ENCODE measurements at places on chromosomes 1 and 21.

DNA sequence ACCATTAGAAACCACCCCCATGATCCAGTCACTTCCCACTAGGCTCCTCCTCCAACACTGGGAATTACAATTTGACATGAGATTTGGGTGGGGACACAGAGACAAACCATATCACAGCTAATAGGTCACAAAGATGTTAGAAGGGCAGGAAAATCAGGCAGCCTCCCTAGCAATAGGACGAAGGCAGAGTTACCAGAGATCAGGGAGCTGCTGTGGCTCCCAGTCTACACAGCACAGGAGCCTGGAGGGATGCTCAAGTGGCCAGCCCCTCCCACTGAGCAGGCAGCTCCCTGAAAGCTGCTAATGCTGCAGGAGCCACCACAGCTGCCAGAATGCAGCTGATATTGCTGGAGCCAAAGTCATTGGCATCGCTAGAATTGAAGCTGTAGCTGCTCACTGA lies 51.0 kb downstream of the CR1L start:
- no peaks in the 10 kb centered on the region for H3K36me3 ChIP-seq
- H3K4me1 ChIP-seq = no peaks in the 10 kb centered on the region
- no peaks in the 10 kb centered on the region for H3K27me3 ChIP-seq
- no peak overlapping the region for H3K27ac ChIP-seq
- H3K4me3 ChIP-seq = no peak overlapping the region

DNA sequence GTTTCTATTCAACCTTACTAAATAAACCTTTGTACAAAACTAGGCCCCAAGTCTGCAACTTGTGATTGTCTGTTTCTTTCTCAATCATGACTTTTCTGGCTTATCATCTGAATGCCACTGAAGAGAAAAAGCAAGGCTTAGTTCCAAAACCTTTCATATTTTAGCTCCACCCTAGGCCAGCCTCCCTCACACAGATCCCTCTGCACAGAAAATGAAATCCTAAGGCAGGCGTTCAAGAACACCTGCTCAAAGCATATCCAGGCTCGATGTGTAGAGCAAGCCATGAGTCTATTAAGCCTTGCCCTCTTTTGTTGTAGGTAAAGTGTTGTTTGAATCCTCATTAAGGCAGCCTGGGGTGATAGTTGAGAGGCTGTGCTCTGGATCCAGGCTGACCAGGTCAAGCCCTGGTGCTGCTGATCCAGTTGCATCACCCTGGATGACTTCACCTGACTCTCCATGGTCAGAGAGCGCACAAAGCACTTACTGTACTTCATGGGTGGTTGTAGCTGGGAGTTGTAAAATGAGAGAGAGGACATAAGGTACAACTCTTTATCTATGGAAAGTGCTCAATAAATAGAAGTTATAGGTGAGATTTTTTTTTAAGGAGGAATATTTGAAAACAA lies 39.0 kb downstream of the FYB2 start:
- H3K4me3 ChIP-seq = no peak overlapping the region
- no peaks in the 10 kb centered on the region for H3K36me3 ChIP-seq
- no peaks in the 10 kb centered on the region for H3K4me1 ChIP-seq
- DNase-seq = no peak
- H3K27ac ChIP-seq = no peak overlapping the region

- no peak for DNase-seq
- H3K4me1 ChIP-seq = peaks cover 15% of the 10 kb centered on the region
- no peak overlapping the region for H3K4me3 ChIP-seq
Observed at GRCh38 chr1:205826995-205827394, 14.0 kb upstream of the SLC41A1 start.

DNA sequence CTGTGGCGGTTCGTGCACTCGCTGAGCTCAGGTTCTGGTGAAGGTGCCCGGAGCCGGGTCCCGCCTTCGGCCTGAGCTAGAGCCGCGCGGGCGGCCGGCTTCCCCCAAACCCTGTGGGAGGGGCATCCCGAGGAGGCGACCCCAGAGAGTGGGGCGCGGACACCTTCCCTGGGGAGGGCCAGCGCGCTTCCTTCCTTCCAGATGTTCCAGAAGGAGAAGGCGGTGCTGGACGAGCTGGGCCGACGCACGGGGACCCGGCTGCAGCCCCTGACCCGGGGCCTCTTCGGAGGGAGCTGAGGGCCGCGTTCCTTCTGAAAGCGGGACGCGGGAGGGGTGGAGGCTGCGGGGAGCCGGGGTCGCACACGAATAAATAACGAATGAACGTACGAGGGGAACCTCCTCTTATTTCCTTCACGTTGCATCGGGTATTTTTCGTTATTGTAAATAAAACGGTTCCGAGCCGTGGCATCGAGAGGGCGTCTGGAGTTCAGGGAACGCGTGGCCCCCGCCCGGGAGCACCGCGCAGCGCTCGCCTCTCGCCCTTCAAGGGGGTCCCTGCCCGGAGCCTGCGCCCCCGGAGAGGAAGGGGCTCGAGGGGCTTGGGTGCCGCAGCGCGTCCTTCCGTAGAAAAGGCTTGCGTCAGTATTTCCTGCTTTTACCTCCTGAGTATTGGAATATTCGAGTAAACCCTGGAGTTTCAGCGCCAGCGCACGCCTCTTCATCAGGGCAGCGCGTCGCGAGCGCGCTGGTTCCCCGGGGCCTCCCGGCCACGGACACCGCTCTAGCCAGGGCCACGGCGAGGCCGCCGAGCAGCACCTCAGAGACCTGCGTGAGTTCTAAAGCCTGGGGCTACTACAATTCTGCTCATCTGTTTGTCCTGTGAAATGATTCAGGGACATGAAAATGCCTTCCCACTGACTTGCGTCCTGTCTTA lies 11.5 kb downstream of the YBEY start:
- peaks cover 30% of the 10 kb centered on the region for H3K36me3 ChIP-seq
- no peaks in the 10 kb centered on the region for H3K27me3 ChIP-seq
- H3K4me3 ChIP-seq = peak overlapping the region; percentile 34
- peaks cover 6% of the 10 kb centered on the region for H3K4me1 ChIP-seq
- H3K27ac ChIP-seq = no peak overlapping the region
- peak; percentile 65 for DNase-seq

- H3K4me1 ChIP-seq = no peaks in the 10 kb centered on the region
- no peak overlapping the region for H3K27ac ChIP-seq
- no peaks in the 10 kb centered on the region for H3K36me3 ChIP-seq
- no peak overlapping the region for H3K4me3 ChIP-seq
- DNase-seq = no peak
Observed at GRCh38 chr21:16367079-16367478, 637.3 kb downstream of the USP25 start.

DNA sequence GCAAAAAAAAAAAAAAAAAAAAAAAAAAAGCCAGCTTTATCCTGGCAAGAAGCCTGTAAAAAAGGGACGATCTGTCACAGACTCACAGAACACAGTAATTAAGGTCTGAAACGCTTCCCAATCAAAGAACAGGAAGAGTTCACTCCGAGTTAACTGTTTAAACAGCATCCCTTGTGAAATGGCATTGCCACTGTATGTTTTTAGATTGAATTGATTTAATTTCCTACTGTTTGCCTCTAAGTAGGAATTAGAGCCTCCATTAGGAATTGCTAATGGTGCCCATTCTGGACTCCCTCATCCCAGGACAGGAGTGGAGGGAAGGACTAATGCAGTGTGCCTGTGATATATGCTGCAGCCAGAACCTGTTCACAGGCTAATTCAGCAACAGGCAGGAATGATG lies 370.8 kb downstream of the RWDD3 start:
- no peak overlapping the region for H3K4me3 ChIP-seq
- no peaks in the 10 kb centered on the region for H3K27me3 ChIP-seq
- no peak for DNase-seq

GRCh38 chr1:88179943-88180342 lies 504.1 kb upstream of the PKN2 start:
- no peak overlapping the region for H3K27ac ChIP-seq
- H3K4me3 ChIP-seq = no peak overlapping the region
- DNase-seq = no peak
- no peaks in the 10 kb centered on the region for H3K4me1 ChIP-seq
- H3K36me3 ChIP-seq = no peaks in the 10 kb centered on the region
- no peaks in the 10 kb centered on the region for H3K27me3 ChIP-seq

GRCh38 chr1:198734323-198735008 lies 95.6 kb downstream of the PTPRC start:
- H3K27ac ChIP-seq = no peak overlapping the region
- no peaks in the 10 kb centered on the region for H3K27me3 ChIP-seq
- H3K4me1 ChIP-seq = no peaks in the 10 kb centered on the region
- H3K36me3 ChIP-seq = no peaks in the 10 kb centered on the region
- no peak overlapping the region for H3K4me3 ChIP-seq
- DNase-seq = no peak

DNA sequence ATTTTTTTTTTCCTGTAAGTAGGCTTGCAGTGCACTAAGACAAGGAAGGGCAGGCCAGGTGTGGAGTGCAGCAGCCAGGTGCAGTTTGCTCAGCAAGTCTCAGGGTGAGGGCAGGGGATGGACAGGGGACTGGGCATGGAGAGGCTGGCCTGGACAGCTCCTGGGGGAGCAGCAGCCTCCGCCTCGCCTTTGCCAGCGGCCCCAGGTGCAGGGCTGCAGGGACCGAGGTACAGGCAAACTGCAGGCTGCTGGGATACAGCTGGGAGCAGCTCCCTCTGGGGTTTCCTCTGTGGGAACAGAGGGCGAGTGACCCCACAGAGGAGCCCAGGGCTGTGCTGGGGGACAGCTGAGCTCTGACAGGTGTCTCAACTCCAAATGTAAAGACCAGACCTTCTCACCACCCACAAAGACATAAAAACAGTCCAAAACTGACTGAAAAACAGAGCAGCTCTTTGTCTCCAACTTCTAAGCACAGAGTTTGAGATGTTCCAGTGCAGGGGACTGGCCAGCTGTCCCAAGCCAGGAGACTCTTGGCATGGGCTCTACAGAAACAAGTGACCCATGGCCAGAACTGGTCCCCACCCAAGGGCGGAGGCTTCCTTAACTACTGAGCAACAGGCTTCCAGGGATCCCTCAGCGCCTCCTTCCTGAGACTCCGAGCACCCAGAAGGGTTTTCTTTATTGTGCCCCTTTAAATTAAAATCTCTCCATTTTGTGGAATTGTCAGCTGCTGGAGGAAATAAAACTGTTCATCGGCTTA lies 27.7 kb upstream of the AJAP1 start:
- H3K27me3 ChIP-seq = no peaks in the 10 kb centered on the region
- no peak overlapping the region for H3K27ac ChIP-seq
- H3K36me3 ChIP-seq = no peaks in the 10 kb centered on the region
- H3K4me1 ChIP-seq = no peaks in the 10 kb centered on the region
- DNase-seq = no peak
- H3K4me3 ChIP-seq = no peak overlapping the region

GRCh38 chr1:6683434-6683833 lies 18.2 kb downstream of the DNAJC11 start:
- no peaks in the 10 kb centered on the region for H3K27me3 ChIP-seq
- H3K4me1 ChIP-seq = no peaks in the 10 kb centered on the region
- peaks cover 11% of the 10 kb centered on the region for H3K36me3 ChIP-seq

DNA sequence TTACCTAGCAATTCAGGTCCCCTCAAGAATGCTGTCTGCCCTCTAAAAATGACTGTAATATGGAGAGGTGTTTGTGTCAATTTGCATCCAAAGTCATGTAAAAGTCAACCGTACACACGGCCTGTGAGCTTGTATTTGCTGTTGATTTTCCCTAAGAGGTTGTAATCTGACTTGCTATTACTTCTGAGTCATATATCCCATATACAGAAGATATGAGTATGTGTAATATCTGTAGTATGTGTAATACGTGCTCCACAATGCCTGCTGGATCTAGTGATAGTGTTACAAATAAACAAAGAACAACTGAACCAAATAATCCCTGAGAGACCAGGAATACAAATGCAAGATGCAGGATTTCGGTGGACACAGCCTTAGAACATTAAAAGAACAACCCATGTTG lies 1.4 kb upstream of the KCNJ6 start:
- no peak for DNase-seq
- H3K4me3 ChIP-seq = no peak overlapping the region
- peaks cover 34% of the 10 kb centered on the region for H3K27me3 ChIP-seq
- no peak overlapping the region for H3K27ac ChIP-seq

- no peaks in the 10 kb centered on the region for H3K4me1 ChIP-seq
- H3K36me3 ChIP-seq = peaks cover 29% of the 10 kb centered on the region
- H3K27ac ChIP-seq = no peak overlapping the region
- DNase-seq = no peak
- H3K27me3 ChIP-seq = no peaks in the 10 kb centered on the region
Observed at GRCh38 chr1:12301518-12302237, 71.8 kb downstream of the VPS13D start.

DNA sequence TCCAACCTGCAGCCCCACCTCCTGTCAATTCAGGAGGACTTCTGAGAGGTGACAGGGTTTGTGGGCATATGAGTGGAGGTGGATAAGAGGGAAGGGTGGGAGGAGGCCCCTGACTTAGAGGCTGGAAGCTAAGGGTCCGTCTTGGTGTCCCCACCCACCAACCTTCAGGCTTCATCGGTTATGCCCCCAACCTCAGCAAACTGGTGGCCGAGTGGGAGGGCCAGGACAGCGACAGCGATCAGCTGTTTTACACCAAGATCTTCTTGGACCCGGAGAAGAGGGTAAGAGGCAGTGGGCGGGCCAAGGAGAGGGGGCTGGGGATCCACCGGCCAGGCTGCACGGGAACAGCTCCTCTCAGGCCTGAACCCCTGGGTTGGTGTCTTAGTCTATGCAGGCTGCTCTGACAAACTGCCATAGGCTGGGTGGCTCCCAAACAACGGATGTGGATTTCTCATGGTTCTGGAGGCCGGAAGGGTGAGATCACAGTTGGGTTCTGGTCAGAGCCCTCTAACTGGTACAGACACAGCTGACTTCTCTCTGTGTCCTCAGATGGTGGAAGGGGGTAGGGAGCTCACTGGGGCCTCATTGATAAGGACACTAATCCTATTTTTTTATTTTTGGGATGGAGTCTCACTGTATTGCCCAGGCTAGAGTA lies 18.1 kb downstream of the PLOD1 start:
- DNase-seq = no peak
- no peaks in the 10 kb centered on the region for H3K4me1 ChIP-seq
- no peaks in the 10 kb centered on the region for H3K27me3 ChIP-seq
- H3K4me3 ChIP-seq = no peak overlapping the region
- no peak overlapping the region for H3K27ac ChIP-seq
- no peaks in the 10 kb centered on the region for H3K36me3 ChIP-seq

GRCh38 chr1:200448034-200448762 lies 38.4 kb upstream of the ZNF281 start:
- H3K27ac ChIP-seq = no peak overlapping the region
- H3K27me3 ChIP-seq = no peaks in the 10 kb centered on the region
- H3K4me3 ChIP-seq = no peak overlapping the region
- H3K4me1 ChIP-seq = no peaks in the 10 kb centered on the region

DNA sequence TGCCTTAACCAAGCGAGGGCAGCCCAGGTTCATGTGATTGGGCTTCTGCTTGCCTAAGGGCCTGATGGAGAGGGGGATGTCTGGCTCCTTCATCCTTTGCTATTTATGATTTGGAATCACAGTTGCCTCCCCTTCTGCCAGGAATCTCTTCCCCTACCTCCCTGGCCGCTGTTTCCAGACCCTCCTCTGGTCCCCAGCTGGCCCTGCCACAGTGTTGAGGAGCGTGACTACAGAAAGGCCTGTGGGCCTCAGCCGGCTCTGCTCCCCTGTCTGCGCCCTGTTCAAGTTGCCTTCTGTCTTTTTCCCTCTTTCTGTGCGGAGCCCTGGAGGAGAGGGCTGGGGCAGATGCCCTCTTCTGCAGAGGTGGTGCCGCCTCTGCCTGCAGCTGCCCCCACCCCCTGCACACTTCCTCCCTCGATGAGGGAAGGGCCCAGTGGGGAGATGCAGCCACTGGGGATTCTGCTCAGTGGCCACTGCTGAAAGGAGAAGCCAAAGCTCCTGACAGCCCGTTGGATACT lies 6.5 kb downstream of the KIAA1614 start:
- H3K27me3 ChIP-seq = peaks cover 6% of the 10 kb centered on the region
- H3K27ac ChIP-seq = no peak overlapping the region
- no peaks in the 10 kb centered on the region for H3K36me3 ChIP-seq
- H3K4me3 ChIP-seq = no peak overlapping the region
- no peak for DNase-seq
